Left cardiac atrium (tissue), 4 donors: ENCODE measurements at places on chromosomes 7 and 10. TPM values are rescaled to one million over a fixed set of nuclear protein-coding genes. Genes with fewer than 3 reads are reported as not detected.

Gene CCDC172
- not detected for total RNA-seq

Gene SPDYE5
- not detected for total RNA-seq

Gene SPDYE16
- 0.34 TPM for total RNA-seq

Gene LBX1
- not detected for total RNA-seq

Gene DAGLB
- total RNA-seq: 11.9 TPM

Gene MYPN
- 62.2 TPM for total RNA-seq

Gene LRIT1
- not detected for total RNA-seq

Gene COPG2
- 17.9 TPM for total RNA-seq

Gene PGAM1
- total RNA-seq: 258 TPM

Gene PCLO
- 3.5 TPM for total RNA-seq

Gene HECTD2
- 9.6 TPM for total RNA-seq

Gene DNAH11
- 3.6 TPM for total RNA-seq

Gene ENO4
- not detected for total RNA-seq

Gene GATA3
- total RNA-seq: 1.9 TPM

Gene TMEM140
- total RNA-seq: 12.0 TPM

Gene PTF1A
- total RNA-seq: not detected

Gene CHCHD1
- 24.7 TPM for total RNA-seq

Gene TMEM213
- total RNA-seq: not detected

Gene TAS2R41
- total RNA-seq: 0.26 TPM

Gene SLC26A4
- 0.74 TPM for total RNA-seq

Gene IPMK
- 3.1 TPM for total RNA-seq

Gene HOXA11
- not detected for total RNA-seq

Gene CCDC3
- 25.5 TPM for total RNA-seq

Gene SPAM1
- not detected for total RNA-seq

Gene AGAP9
- total RNA-seq: 2.6 TPM

Gene ASB15
- total RNA-seq: 34.3 TPM

Gene C7orf57
- 0.12 TPM for total RNA-seq

Gene EN2
- total RNA-seq: 0.08 TPM

Gene MPP7
- 11.0 TPM for total RNA-seq

Gene C10orf105
- total RNA-seq: 0.47 TPM

Gene RAB11FIP2
- total RNA-seq: 15.1 TPM

Gene SLC29A3
- 2.5 TPM for total RNA-seq

Gene GSTO2
- total RNA-seq: 0.82 TPM
